ENCODE measurements at places on chromosomes 3 and 15.

GRCh38 chr3:8451696-8452095 is 49.9 kb upstream of the LMCD1 start:
- no peak for DNase-seq

- DNase-seq = no peak
These were observed 61.5 kb downstream of the CGGBP1 start for GRCh38 chr3:87997298-87997697.

GRCh38 chr3:186467969-186468368 is 76.2 kb downstream of the CRYGS start:
- DNase-seq = no peak

- DNase-seq = no peak
These were observed 55.2 kb upstream of the SEC61A1 start for GRCh38 chr3:127997016-127997415.

DNA sequence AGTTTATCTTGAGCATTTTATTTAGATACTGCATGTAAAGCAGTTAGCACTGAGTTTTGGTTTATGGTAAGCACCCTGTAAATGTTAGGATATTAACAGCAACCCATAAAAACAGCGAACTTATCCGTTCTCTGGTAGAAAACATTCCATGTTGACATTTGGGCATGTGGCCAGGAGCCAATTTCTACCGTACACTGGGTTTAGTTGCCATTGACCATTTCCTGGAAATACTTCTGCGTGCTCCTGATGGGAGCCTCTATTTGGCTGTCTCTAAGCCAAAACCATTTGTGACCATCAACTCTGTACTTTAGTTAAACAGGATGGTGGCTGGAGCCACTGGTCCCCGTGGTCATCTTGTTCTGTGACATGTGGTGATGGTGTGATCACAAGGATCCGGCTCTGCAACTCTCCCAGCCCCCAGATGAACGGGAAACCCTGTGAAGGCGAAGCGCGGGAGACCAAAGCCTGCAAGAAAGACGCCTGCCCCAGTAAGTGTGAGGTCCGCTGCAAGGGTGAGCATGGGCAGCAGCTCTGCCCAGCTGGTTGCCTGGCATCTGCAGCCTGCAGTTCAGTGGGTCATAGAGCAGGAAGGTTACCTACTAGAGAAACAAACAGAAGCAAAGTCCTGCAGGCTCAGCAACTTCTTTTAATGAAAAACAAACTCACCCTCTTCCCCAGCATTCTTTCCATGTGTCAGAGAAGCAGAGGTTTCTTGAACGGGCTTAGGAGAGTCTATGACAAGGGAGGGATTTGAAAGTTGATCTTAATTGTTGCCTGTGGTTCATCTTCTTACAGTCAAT is 7.1 kb downstream of the THBS1 start:
- no peak for DNase-seq

DNA sequence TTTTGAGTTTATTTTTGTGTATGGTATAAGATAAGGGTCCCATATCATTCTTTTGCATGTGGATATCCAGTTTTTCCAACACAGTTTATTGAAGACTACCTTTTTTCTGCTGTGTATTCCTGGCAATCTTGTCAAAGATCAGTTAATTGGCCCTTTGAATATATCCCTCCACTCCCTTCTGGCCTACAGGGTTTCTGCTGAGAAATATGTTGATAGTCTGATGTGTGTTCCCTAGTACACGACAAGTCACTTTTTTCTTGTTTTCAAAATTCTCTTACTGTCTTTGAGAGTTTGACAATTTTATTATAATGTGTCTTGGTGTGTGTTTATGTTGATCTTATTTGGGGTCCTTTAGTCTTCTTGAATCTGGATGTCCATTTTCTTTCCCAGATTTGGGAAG is 129.2 kb downstream of the ISL2 start:
- DNase-seq = no peak

- no peak for DNase-seq
These were observed 67.0 kb upstream of the SAMMSON start for GRCh38 chr3:69932501-69932900.

DNA sequence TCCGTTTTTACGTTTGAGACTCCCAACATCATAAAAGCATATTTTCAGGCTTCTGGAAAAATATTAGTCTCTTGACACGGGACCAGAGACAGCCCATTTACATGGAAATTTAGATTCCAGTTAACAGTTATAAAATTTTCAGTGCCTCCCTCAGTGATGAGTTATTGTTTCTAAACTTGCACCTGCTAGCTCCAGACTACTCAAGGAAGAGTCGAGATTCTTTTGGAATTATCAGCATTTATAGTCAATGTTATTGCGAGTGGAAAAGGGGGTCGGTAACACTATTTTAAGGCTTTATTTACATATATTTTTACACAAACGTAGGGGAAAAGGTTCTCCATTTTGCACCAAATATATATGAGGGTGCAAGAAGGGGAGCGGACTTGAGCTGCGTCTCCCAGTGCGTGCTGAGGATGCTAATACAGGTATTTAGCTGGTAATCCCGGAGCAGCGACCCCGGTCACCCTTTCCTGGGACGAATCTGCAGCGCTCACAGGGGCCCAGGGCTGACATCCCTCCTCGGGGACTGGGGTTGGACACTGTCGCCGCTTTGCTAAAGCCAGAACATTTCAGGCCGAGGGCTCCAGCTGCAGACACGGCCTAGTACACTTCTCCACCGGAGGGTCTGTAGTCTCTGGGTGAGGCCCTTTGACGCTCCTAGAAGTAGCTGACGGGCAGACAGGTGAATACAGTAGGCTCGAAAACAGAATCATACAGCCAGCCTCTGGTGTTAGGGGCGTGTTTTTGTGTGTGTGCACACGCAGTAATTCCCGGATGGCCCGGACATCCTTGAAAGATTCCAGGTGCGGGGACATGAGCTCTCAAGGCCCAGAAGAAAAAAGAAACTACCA is 729 bp upstream of the ZBTB11 start:
- DNase-seq = no peak

- DNase-seq = no peak
These were observed 1.4 kb upstream of the GHSR start for GRCh38 chr3:172449466-172450149.

- no peak for DNase-seq
These were observed 72.5 kb downstream of the MRPL46 start for GRCh38 chr15:88394553-88395145.

DNA sequence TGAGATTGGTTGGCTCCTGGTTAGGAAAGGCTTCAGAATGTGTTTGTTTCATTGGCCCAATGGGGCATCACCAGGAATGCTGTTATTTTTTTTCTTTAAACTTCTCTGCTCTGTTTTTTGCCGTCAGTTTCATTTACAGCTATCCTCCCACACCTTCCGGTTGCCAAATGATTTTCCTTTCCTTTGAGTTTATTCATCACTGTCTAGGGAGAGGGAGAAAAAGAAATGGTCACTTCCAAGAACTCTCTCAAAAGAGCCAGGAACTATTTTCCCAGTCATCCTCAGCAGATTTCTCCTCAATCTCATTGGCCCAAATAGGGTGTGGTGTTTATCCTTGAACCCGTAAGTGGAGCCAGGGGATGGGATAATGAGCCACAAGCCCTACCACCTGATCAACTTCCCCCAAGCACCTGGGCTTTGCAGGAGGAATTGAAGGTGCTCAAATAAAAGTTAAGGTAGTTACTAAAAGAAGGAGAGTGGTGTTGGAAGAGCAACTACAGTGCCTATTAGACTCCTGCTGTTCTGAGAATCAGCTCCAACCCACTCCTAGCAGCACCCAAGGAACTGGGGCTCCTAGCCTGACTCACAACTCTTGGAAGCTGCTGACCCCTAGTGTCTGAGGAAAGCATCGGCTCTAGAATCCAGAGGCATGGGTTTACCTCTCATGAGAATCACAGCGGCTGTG is 183.8 kb upstream of the IL12A start:
- DNase-seq = no peak

DNA sequence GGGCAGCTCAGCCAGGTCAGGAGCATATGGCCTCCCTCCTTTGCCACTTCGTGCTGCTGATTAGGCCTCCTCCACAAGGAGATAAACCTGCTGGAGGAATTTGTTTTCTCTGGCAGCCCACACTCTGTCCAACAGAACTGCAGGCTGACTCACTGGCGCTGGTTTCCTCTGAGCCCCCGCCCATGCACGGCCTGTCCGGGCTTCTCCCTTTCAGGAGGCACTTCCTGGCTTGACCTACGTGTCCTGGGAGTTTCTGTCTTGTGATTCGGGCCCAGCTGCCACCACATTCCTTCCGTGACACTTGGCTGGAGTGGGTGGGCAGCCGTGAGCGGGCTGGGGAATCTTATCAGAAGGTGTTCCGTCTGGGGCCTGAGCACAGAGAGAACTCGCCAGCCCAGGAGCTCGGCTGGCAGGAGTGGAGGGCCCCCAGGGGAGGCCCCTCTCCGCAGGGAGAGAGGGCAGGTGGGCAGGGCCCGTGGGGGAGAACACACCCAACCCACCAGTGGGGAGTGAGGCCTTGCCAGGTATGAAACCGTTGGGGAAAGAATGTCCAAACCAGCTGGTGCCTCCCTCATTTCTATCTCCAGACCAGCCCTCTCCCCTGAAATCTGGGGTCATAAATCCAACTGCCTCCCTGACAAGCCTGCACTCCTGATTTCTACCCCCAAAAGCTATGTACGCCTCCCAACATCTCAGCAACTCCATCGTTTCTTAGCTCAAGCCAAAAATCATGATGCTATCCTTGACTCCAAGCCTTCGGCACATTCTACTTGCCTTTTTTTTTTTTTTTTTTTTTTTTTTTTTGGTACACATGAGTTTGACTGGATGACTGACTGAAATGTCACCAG is 110.6 kb upstream of the MEF2A start:
- no peak for DNase-seq

GRCh38 chr3:173225351-173225750 is 84.3 kb upstream of the SPATA16 start:
- DNase-seq = no peak

GRCh38 chr15:78037328-78037727 is 40.2 kb downstream of the TBC1D2B start:
- no peak for DNase-seq

DNA sequence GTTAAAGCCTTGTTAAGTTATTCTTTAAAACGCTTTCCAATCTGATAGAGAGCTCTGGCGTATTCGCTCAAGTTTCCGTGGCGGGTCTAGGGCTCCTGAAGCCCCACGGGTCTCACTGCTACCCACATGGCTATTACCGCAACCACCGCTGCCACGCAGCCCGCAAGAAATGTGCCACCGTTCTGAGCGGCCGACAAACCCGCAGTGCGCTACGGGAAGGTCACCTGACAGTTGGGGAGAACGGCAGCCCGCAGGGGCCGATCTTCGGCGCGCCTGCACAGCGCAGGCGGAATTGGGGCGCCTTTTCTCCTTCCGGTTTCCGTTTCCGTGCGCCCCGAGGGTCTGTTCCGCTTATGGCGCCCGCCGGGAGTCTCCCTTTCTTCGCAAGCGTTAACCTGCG is 76.6 kb upstream of the SNRPN start:
- no peak for DNase-seq

DNA sequence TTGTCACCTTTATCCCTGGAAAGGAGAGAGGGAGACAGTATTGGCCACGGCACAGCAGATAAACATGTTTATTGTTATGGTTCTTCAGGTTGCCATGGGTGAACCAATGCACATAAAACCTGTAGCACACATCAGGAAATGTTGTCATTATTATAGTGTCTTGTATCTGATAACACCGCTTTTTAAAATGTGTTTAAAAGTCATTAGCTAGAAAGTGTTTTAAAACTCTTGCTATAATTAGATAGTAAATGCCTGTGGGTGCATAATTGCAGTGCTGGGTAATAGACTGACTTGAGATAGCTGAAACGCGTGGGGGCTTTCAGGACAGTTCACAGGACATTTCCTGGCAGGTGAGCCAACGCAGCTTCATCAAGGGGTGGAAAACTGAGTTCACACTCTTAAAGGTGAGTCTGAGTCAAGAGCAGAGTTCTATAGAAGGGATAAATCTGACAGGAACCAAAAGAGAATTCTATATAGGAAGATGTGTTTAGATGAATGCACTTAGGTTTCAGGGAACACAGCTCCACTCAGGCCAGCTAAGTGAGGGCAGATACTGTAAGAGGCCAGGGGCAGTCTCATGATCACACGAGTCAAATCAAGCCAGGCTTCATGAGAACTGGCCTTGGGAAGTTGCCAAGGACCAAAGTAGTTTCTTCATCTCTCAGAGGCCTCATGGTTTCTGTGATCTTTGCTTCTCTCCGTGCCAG is 35.6 kb upstream of the PPP4R2 start:
- DNase-seq = no peak

DNA sequence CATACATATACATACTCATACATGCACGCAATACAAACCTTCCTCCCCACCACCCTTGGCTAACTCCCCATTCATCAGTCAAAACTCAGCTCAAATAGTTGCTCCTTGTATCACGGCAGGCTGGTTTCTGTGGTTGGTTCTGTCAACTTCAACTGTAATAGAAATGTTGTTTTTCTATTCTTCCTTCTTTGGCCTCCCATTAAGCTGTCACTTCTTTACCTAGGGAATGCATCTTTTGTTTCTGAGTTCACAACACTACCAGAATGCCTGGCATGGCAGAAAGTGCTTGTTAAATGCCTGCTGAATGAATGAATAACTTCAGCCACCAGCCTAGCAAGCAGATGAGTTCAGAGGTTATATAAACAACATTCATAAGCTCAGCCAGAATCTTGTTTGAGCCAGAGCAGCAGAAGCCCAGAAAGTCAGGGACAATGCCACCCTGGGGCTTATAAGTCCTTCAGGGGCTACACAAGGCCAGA is 63.1 kb downstream of the B3GALNT1 start:
- no peak for DNase-seq

- no peak for DNase-seq
These were observed 84.2 kb upstream of the SLC4A7 start for GRCh38 chr3:27568393-27568792.

All from stimulated activated CD8-positive, alpha-beta memory T cell treated with anti-CD3 and anti-CD28 coated beads, Interleukin-4, amount 100 ng/mL, for 4 hours (primary cell).